ENCODE measurements at places on chromosomes 1 and 21.

- no peak for DNase-seq
Observed at GRCh38 chr1:242448910-242449645, 75.4 kb downstream of the PLD5 start.

GRCh38 chr1:183652547-183653461, at the start of gene APOBEC4:
Gene APOBEC4, minus strand, starts transcription at chr1:183653316. Its CDS starts 4,535 bp downstream, at chr1:183648781.
- no peak for DNase-seq

GRCh38 chr1:229759037-229759435, 133.0 kb downstream of the URB2 start:
- no peak for DNase-seq

GRCh38 chr1:14913482-14914177, 239.9 kb upstream of the TMEM51 start:
- no peak for DNase-seq

GRCh38 chr1:207243442-207244408, 77.8 kb upstream of the CD55 start:
- no peak for DNase-seq

- no peak for DNase-seq
Observed at GRCh38 chr1:28534671-28535070, 18.2 kb upstream of the TRNAU1AP start.

DNA sequence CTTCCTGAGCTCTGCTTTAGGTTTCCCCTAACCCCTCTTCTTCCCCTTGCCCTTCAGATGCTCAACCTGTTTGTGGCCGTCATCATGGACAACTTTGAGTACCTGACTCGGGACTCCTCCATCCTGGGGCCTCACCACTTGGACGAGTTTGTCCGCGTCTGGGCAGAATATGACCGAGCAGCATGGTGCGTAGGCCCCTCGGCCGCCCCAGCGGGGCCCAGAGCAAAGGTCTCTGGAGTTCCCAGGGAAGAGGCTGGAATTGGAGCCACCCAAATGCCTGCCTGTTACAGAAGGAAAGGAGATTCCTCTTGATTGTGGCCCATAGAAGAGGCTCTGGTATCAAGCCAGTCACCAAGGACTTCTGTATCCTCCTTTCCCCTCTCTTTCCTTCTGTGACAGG, 285.5 kb downstream of the ZNF648 start:
- no peak for DNase-seq

GRCh38 chr21:31497914-31498313, 153.9 kb upstream of the TIAM1 start:
- DNase-seq, result no peak

- no peak for DNase-seq
Observed at GRCh38 chr21:38212706-38213105, 44.1 kb upstream of the KCNJ15 start.

DNA sequence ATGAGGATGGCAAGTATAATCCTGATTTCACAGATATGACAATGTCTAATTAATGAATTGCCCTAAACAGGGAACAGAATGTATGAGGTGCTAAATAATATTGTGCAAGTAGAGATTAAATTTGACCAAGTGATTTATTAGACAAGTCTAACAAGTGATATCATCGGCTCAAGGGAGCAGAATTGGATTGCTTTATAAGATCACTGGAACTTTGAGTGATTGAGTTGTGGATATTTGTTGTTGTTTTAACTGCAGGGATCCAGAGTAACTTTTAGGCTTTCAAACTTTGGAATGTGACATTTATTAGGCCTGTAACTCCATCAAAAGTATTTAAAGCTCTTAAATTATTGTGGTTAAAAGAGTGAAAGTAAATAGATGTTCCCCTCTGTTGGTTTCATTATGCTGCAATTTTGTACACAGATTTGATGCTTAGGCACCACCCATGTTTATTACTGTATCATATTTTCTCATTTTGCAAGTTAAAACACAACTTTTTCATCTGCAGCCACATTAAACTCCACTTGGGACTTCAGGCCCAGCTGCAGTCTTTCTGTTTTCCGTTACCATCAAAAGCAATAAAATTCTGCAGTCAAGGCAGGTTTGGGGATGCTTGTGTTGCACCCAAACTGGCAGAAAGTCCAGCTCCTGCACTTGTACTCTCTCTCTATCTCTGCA, 206.6 kb downstream of the HLX start:
- no peak for DNase-seq

DNA sequence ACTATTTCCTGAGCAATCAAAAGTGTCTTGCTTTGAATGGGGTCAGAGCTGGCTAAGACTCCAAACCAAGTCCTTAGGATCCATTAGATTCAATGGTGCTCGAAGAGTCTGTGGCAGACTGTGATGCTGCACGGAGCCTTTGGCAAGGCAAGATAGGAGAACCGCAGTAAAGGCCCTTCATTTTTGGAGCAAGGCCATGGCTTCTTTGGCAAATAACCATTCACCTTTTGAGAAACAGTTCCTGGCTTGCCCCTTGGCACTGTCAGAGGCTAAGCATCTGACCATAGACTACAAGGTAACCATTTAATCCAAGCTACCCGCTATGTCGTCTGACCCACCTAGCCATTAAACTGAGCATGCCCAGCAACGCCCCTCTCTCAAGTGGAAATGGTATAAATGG, 45.2 kb downstream of the EDN2 start:
- no peak for DNase-seq

- DNase-seq, result no peak
Observed at GRCh38 chr1:2135441-2135841, 59.1 kb downstream of the FAAP20 start.

DNA sequence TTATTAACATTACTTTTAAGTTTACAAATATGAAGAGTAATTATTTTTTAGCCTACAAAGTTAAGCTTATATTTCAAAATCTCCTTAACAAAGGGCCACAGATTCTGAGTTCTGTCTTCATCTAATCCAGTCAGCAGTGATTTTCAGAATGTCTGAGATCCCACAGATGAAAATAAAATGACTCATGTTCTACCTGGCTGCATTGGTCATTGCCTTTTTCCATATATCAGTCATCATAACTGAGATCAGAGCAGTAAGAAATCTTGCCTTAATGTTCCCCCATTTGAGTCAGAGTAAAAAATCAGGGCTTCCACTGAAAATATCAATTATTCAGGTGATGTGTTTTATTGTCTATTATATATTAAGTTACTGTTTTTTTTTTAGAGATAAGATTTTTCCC, 416.1 kb downstream of the MRPL39 start:
- no peak for DNase-seq

DNA sequence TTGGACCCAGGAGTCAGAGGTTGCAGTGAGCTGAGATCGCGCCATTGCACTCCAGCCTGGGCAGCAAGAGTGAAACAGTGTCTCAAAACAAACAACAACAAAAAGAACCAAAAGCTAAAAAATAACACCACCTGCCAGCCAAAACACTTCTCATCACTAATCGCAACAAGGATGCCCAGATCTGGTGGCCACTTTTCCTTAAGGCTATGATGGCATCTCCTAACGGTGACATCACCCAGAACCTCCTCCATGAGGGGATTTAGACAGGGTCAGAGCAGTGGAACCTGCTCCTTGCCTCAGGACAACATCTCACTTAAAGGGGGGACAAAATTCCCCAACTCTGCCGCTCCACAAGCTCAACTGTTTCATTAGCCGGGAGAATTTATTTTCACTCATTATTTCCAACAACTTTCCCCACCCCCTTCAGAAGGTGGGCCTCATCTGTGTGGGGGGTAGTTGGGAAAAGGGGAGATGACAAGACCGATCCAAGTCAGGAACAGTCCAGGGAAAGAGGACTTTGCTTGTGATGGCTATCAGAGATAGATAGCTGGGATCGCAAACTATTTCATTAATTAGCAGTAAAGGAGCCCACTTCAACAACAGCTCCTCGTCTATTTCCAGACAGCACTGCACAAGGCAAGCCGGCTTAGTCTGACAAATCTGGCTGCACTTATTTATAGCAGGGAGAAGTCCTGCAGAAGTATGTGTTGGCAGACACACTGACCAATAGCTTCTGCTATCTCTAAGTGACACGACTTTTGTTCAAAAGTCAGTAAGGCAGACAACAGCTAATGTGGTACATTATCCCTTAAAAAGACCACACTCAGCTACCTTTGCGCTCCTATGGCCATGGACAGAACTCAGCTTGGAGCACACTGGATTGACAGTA, 2.6 kb downstream of the PABPC4 start:
- no peak for DNase-seq

- DNase-seq, result no peak
Observed at GRCh38 chr1:20538760-20539551, 13.4 kb upstream of the FAM43B start.

GRCh38 chr1:89351597-89352311, 12.1 kb upstream of the GBP6 start:
- no peak for DNase-seq

GRCh38 chr1:229295745-229296144, 24.8 kb downstream of the RAB4A start:
- no peak for DNase-seq

GRCh38 chr1:167473761-167474160, 44.6 kb downstream of the CD247 start:
- DNase-seq, result no peak

DNA sequence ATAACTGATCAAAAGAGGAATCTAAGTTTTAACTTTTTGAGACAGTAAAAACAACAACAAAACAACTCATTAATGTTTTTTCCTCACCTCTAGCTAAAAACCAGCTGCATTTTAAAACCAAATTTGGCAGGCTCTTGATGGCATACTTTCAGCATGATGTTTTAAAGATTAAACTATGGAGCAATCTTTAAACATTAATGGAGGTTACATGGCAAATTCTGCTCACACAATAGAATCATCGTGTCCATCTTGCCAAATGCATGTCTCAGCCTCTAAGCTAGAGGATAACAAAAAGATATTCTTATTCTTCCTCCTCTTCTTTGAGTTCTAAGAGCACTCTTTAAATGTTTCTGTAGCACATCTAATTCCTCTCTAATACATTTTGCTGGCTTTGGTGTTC, 579.8 kb upstream of the PKN2 start:
- no peak for DNase-seq

DNA sequence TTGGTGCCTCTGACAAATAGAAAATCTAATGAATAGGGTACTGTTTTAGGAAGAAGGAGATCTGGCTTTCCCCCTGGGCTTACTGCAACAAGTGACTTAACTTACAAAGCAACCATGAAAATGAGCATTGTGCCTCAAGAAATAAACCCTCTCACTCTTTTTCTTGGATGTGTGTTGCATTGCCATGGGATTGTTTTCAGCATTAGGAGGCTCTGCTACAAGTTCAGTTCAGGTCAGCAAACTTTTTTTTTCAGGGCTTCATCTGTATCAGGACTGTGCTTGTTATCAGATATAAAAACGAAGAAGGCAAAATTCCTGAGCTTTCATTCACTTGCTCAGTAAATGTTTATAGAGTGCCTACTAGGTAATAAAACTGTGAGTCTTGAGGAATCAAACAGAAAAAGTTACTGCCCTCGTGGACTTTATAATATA, 37.8 kb upstream of the DOCK7 start:
- no peak for DNase-seq

GRCh38 chr1:48023488-48023887, 26.3 kb upstream of the TRABD2B start:
- no peak for DNase-seq

DNA sequence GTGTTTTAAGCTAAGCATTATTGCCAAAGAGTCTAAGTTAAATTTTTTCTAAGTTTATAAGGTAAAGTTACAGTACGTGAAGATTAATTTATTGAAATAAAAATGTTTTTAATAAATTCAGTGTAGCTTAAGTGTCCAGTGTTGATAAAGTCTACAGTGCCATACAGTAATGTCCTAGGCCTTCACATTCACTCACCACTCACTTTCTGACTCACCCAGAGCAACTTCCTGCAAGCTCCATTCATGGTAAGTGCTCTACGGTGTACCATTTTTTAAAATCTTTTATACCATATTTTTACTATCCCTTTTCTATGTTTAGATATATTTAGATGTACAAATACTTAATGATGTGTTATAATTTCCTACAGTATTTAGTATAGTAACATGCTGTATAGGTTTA, 173.2 kb downstream of the CACNA1E start:
- DNase-seq, result no peak

- DNase-seq, result no peak
Observed at GRCh38 chr1:56429288-56429687, 150.1 kb downstream of the PLPP3 start.
